Thoracic aorta (tissue), 2 donors: ENCODE measurements at places on chromosomes 7 and 10. TPM values are rescaled to one million over a fixed set of nuclear protein-coding genes. Genes with fewer than 3 reads are reported as not detected.

- peak overlapping the region; percentile 22 for H3K4me3 ChIP-seq
- peaks cover 69% of the 10 kb centered on the region for H3K4me1 ChIP-seq
- no peaks in the 10 kb centered on the region for H3K36me3 ChIP-seq
- H3K27ac ChIP-seq, result peak overlapping the region; percentile 65
- H3K27me3 ChIP-seq, result no peaks in the 10 kb centered on the region
Observed at GRCh38 chr10:71999360-72000072, 35.3 kb downstream of the CHST3 start.

DNA sequence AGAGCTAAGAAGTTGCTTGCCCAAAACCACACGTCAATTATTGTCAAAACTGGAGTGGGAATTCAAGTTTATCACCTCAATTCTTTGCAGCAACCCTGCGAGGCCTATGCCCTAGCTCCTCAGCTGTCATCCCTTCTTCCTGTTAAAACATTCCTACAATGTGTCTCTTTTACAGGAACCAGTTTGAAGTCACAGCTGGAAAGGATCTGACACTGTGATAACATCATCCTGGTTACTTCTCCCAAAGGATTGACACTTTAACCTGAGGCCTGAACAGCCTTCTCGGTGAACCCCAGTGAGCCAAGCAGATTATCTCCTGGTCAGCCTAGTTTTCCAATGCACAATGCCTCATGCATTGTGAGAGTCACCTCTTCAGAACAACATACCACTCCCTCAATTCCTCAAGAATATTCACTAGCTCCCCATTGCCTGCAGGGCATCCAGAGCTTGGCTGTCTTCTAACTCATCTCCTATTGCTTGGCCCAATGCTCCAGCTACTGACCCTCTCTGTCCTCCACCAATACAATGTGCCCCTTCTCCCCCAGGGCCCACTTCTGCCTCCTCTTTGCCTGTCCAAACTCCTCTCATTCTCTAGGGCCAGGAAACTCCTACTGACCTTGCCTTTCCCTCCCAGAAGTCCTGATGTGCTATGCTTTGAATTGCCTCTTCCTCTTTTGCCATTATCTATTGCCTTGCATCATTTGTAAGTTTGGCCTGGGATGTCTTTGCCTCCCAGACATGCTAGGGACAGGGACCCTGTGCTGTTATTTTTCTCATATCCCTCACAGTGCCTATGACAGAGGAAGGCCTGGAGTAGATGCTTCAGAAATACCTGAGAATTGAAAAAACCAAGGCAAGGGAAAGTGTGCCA, 10.4 kb upstream of the DLG5 start:
- no peaks in the 10 kb centered on the region for H3K36me3 ChIP-seq
- no peaks in the 10 kb centered on the region for H3K27me3 ChIP-seq
- H3K27ac ChIP-seq, result no peak overlapping the region
- H3K4me1 ChIP-seq, result peaks cover 5% of the 10 kb centered on the region
- no peak for DNase-seq
- H3K4me3 ChIP-seq, result no peak overlapping the region

- H3K4me1 ChIP-seq, result peaks cover 13% of the 10 kb centered on the region
- H3K27me3 ChIP-seq, result no peaks in the 10 kb centered on the region
- H3K27ac ChIP-seq, result no peak overlapping the region
- no peak overlapping the region for H3K4me3 ChIP-seq
- no peak for DNase-seq
Observed at GRCh38 chr10:132407846-132408278, 10.9 kb downstream of the PWWP2B start.

DNA sequence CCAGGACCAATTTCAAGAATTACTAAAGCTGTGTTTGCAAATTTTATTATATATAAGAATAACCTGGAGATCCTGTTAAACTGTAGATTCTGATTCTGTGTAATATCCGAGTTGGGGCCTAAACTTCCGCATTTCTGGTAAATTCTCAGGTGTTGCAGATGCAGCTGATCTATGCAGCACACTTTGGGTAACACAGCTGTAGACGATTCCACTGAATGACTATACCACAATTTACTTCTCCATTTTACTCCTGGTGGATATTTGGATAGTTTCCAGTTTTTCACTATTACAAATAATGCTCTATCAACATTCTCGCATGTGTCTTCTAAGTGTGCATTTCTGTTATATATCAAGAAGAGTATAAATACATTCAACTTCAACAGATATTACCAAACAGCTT, 7.5 kb downstream of the GDI2 start:
- no peak overlapping the region for H3K4me3 ChIP-seq
- H3K27me3 ChIP-seq, result no peaks in the 10 kb centered on the region
- H3K27ac ChIP-seq, result no peak overlapping the region
- no peaks in the 10 kb centered on the region for H3K36me3 ChIP-seq

The PKD2L1 gene
- not detected for total RNA-seq
